ENCODE measurements at places on chromosomes 12 and 14.
A peak's percentile ranks its signal among the peaks of the same experiment; 100 is the strongest.

DNA sequence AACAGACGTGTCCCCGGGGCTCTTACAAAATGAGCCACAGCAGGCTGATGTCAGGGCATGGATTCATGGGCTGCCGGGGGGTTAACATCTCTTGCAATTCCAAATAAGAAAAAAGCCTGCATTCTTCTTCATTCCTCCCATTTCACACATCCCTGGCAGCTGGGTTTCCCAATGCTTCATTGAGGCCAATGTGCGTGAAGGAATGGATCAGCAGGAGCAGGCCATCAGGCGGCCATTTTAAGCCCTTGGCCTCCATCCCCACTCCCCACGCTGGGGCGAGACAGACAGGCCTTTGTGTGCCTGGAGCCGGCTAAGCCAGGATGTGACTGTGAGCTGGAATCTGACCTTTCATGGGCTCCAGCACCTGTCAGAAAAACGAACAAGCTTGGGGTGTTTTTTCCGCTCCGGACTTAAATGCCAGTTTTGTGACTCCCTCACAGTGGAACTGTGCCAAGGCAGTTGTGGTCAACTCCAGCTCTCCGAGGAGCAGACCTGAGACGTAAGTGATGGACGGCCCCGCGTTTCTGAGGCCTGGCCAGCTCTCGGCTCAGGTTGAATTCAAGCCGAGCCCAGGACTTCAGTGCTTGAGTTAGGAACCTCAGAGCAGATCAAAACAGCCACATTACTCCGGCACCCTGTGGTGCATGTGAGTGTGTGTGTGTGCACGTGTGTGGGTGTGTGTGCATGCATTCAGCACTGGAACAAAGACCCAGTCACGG lies 133.1 kb downstream of the TMEM30B start:
- no peak for DNase-seq
- H3K27me3 ChIP-seq = no peaks in the 10 kb centered on the region
- H3K36me3 ChIP-seq = no peaks in the 10 kb centered on the region
- H3K27ac ChIP-seq = no peak overlapping the region
- H3K4me1 ChIP-seq = no peaks in the 10 kb centered on the region

DNA sequence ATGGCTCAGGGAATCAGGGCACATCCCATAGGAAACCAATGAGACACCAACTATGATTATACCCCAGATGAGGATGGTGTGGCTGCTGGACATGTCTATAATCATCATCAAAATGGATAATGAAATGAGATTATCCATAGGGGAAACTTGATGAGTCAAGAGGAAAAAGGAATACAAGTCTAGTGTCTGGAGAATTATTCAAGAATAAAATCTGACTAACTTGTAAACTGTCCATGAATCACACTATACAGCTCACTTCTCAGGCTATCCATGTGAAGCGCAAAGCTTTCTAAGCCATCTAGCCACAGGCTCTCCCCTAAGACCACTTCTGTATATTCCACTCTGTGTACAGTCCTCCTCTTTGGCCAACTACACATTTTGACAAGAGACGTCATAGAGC lies 52.5 kb downstream of the DUSP16 start:
- peaks cover 3% of the 10 kb centered on the region for H3K4me1 ChIP-seq
- H3K4me3 ChIP-seq = no peak overlapping the region
- no peak for DNase-seq
- H3K36me3 ChIP-seq = no peaks in the 10 kb centered on the region
- H3K27ac ChIP-seq = no peak overlapping the region
- no peaks in the 10 kb centered on the region for H3K27me3 ChIP-seq

GRCh38 chr12:132044661-132045412 lies 95.1 kb downstream of the EP400 start:
- no peak overlapping the region for H3K4me3 ChIP-seq
- DNase-seq = no peak
- no peaks in the 10 kb centered on the region for H3K27me3 ChIP-seq
- peaks cover 77% of the 10 kb centered on the region for H3K36me3 ChIP-seq
- H3K27ac ChIP-seq = no peak overlapping the region
- H3K4me1 ChIP-seq = no peaks in the 10 kb centered on the region

DNA sequence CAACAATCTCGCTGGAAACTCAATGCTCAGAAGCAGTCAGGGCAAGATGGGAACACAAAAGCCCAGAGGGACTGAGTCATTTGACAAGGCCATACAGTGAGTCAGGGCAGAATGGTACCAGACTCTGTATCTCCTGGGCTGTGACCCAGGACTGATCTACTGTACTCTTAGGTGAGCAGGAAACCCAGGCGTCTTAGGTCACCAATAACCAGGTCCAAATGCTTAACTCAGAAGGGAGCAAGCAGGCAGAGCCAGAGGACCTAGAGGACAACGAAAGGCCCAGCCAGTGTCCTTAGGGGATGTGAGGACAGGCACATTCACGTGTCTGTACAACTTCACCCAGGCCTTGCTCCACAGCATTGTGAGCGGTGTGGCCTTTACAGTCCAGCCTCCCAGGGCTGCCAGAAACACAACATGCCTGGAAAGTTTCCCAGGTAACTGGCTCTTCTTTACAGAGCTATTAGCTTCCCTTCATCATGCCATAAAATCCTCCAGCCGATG lies 69.9 kb downstream of the ARL6IP4 start:
- H3K27me3 ChIP-seq = no peaks in the 10 kb centered on the region
- H3K4me3 ChIP-seq = no peak overlapping the region
- H3K36me3 ChIP-seq = no peaks in the 10 kb centered on the region
- no peak for DNase-seq
- no peaks in the 10 kb centered on the region for H3K4me1 ChIP-seq
- H3K27ac ChIP-seq = no peak overlapping the region

- H3K4me1 ChIP-seq = no peaks in the 10 kb centered on the region
- no peaks in the 10 kb centered on the region for H3K36me3 ChIP-seq
- peaks cover under 1% of the 10 kb centered on the region for H3K27me3 ChIP-seq
Measured at GRCh38 chr12:51262758-51263177, 7.4 kb downstream of the SMAGP start.

DNA sequence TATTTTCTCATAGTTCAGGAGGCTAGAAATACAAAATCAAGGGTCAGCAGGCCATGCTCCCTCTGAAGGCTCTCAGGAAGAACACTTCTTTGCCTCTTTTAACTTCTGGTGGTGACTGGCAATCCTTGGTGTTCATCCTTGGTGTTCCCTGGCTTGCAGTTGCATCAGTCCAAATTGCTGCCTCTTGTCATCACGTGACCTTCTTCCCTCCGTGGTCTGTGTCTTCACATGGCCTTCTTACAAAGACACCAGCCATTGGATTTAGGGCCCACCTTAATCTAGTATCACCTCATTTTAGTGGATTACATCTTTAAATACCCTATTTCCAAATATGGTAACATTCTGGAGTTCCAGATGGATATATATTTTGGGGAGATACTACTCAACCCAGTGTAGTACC lies 7.5 kb upstream of the LRRC9 start:
- DNase-seq = no peak
- H3K36me3 ChIP-seq = no peaks in the 10 kb centered on the region
- no peak overlapping the region for H3K4me3 ChIP-seq
- no peak overlapping the region for H3K27ac ChIP-seq
- H3K27me3 ChIP-seq = peaks cover 3% of the 10 kb centered on the region
- no peaks in the 10 kb centered on the region for H3K4me1 ChIP-seq

- H3K36me3 ChIP-seq = no peaks in the 10 kb centered on the region
- no peak overlapping the region for H3K4me3 ChIP-seq
- DNase-seq = no peak
- no peaks in the 10 kb centered on the region for H3K27me3 ChIP-seq
- H3K4me1 ChIP-seq = peaks cover 16% of the 10 kb centered on the region
Measured at GRCh38 chr12:2686280-2686646, 108.5 kb upstream of the FKBP4 start.

GRCh38 chr14:50092006-50092555 lies 24.3 kb downstream of the VCPKMT start:
- no peak for DNase-seq
- no peak overlapping the region for H3K4me3 ChIP-seq
- H3K36me3 ChIP-seq = peaks cover 11% of the 10 kb centered on the region
- H3K4me1 ChIP-seq = peaks cover 32% of the 10 kb centered on the region
- no peak overlapping the region for H3K27ac ChIP-seq

DNA sequence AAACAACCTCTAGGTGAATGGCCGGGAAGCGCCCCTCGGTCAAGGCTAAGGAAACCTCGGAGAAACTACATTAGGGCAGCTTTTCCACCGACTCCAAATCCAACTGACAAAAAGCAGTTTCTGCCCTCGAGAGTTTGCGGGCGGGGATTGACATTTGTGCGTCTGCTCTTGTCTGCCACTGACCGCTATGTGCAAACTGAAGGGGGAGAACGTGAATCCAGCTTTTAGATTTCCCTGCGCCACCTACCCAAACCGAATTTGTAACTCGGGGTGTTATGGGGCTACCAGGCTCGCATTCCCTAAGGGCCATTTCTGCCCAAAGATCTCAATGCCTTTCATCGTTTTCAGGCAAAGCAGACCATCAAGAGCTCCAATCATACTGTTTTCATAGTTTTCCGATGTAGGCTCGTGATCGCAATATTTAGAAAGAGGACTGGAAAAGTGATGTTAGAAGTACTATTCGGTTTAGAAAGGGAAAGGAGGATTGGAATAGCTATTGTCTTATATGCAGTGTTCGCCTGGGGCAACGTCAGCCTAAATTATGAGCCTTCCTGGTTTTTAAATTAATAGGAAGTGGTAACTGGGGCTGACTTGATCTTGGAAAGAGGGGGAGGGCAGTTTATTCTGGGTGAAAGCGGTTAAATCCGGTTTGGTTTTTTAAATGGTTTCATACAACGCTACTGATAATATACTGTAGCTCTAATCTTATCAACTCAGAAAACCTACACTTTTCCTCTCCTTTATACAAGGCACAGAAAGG lies 45.4 kb downstream of the BCAT1 start:
- peak overlapping the region; percentile 70 for H3K4me3 ChIP-seq
- peaks cover 57% of the 10 kb centered on the region for H3K4me1 ChIP-seq
- H3K27me3 ChIP-seq = peaks cover 5% of the 10 kb centered on the region
- H3K36me3 ChIP-seq = no peaks in the 10 kb centered on the region

DNA sequence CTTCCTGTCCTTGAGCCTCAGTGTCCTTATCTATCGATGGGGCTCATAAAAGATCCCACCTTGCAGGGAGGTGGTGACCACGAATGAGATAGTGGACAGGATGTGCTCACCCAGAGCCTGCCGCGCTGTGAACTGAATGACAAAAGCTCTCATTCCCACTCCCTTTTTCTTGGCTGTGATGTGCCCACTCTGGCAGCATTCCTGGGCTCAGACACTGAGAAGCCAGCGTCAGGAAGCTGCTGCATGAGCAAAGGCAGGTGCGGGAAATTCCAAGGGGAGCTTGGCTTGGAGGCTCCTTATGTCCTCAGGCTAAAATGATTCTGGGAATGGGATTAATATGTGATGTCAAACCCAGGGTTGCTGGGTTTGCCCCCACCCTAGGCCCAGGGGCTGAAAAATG lies 61.6 kb downstream of the EFCAB11 start:
- H3K36me3 ChIP-seq = no peaks in the 10 kb centered on the region
- no peak for DNase-seq
- H3K27me3 ChIP-seq = no peaks in the 10 kb centered on the region
- no peak overlapping the region for H3K4me3 ChIP-seq
- no peak overlapping the region for H3K27ac ChIP-seq

GRCh38 chr14:57512220-57512619 lies 18.6 kb upstream of the CCDC198 start:
- H3K4me1 ChIP-seq = no peaks in the 10 kb centered on the region
- H3K27me3 ChIP-seq = no peaks in the 10 kb centered on the region
- DNase-seq = no peak
- no peaks in the 10 kb centered on the region for H3K36me3 ChIP-seq
- H3K27ac ChIP-seq = no peak overlapping the region
- H3K4me3 ChIP-seq = no peak overlapping the region

- no peak overlapping the region for H3K27ac ChIP-seq
- DNase-seq = no peak
- H3K4me3 ChIP-seq = no peak overlapping the region
Measured at GRCh38 chr14:54147282-54147681, 190.7 kb upstream of the BMP4 start.

- H3K4me3 ChIP-seq = no peak overlapping the region
- H3K36me3 ChIP-seq = peaks cover 15% of the 10 kb centered on the region
- peaks cover 38% of the 10 kb centered on the region for H3K4me1 ChIP-seq
- DNase-seq = no peak
Measured at GRCh38 chr14:101821528-101821927, 60.0 kb downstream of the PPP2R5C start.

DNA sequence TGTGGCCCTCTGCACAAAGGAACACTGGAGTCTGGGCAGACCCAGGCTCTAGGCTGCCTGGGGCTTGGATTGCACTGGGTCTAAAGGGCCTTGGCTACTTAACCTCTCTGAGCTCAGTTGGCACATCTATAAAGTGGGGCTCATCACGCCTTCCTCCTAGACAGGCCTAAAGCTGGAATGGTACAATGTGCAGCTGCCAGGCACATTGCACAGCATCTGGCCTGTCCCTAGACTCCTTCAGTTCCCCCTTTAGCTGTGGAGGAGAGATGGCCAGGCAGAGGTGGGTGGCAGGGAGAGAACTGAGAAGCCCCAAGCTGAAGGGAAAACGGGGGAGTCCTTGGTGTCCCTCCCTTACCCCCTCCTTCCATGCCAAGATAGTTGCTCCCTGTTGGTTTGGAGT lies 10.8 kb downstream of the IRF2BPL start:
- no peak for DNase-seq
- H3K27me3 ChIP-seq = no peaks in the 10 kb centered on the region
- H3K4me3 ChIP-seq = no peak overlapping the region
- H3K4me1 ChIP-seq = no peaks in the 10 kb centered on the region

GRCh38 chr14:59190372-59190771 lies 1.9 kb downstream of the DAAM1 start:
- peaks cover 26% of the 10 kb centered on the region for H3K4me1 ChIP-seq
- H3K27me3 ChIP-seq = peaks cover 15% of the 10 kb centered on the region
- H3K4me3 ChIP-seq = peak overlapping the region; percentile 88
- DNase-seq = no peak
- no peak overlapping the region for H3K27ac ChIP-seq

DNA sequence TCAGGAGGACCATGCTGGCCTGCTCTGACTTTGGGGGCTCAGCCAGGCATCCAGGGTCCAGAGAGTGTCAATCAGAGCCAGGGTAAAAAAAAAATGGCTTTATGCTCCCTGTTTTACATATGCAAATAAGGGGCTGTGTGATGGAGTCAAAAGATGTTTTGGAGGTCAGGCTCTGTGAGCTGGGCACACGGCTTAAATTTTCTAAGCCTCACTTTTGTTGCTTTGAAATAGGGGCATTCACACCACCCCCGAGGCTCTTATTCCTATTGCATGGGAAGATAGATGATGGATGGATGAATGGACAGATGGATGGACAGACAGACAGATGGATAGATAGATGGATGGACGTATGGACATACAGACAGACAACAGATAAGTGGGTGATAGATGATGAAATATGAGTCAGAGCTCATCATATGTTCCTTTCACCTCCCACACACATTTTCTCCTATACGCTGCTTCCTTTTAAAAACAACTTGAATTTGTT lies 42.7 kb downstream of the RIN3 start:
- no peak overlapping the region for H3K27ac ChIP-seq
- no peak overlapping the region for H3K4me3 ChIP-seq

DNA sequence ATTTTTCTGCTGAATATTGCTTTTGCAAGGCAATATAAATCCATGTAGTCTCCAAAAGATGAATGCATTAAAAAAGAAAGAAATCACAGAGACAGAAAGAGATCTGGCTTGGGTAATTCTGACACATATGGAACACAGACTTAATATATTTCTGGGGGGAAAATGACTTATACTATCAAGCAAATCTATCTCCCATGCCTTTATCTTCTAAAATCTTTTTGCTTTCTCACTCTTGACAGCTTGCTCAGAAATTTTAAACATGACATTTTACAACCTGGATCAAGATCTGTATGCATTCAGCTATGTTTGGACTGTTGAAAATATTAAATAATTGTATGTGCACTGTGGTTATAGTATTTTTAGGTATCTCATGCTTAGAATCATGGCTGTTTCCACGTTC lies 73.0 kb downstream of the KITLG start:
- H3K4me3 ChIP-seq = no peak overlapping the region
- no peak for DNase-seq
- H3K4me1 ChIP-seq = no peaks in the 10 kb centered on the region
- no peaks in the 10 kb centered on the region for H3K36me3 ChIP-seq
- no peak overlapping the region for H3K27ac ChIP-seq

All from CD14-positive monocyte (primary cell).